CD4-positive, alpha-beta memory T cell (primary cell): ENCODE measurements at places on chromosomes 2 and 18. TPM values are rescaled to one million over a fixed set of nuclear protein-coding genes. Genes with fewer than 3 reads are reported as not detected.

DNA sequence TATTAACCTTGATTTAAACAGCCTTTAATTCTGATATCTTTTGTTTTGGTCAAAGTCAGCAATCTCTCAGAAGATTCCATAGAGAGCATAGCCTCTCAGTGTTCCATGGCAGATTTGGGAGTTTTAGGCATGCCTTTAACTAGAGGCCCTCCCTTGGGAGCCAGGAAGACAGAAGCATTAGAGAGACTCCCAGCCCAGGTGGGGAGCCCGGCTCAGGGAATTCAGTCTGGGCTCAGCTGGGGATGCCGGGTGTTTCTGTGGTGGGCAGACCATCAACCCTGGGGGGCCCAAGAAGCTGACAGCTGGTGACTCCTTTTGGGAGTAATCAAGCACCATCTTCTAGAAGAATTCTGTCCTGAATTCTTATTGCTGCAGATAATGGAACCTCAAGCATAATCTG lies 99.7 kb upstream of the CELF4 start:
- DNase-seq = no peak

GRCh38 chr18:48923746-48924629 lies 26.8 kb downstream of the SMAD7 start:
- no peak for DNase-seq

- DNase-seq = no peak
These were observed 167.5 kb downstream of the ALK start for GRCh38 chr2:29753671-29754444.

DNA sequence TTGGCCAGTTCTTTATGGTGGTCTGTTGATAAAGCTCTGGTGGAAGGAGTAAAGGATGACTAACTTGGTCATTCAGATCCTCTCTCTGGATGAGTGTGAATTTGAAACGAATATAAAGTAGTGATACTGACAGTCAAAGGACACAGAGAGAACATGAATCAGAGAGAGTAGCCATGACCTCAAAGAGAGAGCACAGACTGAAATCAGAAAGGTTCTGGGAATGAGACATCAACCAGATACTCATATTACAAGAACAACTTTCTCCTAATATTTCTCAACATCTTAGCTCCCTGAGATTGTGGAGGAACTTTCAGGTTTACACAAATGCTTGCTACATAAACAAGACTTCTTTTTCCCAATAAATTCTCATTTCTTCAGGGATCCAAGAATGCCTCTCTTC lies 849.1 kb upstream of the CHAC2 start:
- DNase-seq = no peak

GRCh38 chr2:50547521-50547920 lies 484.4 kb downstream of the NRXN1 start:
- DNase-seq = no peak

DNA sequence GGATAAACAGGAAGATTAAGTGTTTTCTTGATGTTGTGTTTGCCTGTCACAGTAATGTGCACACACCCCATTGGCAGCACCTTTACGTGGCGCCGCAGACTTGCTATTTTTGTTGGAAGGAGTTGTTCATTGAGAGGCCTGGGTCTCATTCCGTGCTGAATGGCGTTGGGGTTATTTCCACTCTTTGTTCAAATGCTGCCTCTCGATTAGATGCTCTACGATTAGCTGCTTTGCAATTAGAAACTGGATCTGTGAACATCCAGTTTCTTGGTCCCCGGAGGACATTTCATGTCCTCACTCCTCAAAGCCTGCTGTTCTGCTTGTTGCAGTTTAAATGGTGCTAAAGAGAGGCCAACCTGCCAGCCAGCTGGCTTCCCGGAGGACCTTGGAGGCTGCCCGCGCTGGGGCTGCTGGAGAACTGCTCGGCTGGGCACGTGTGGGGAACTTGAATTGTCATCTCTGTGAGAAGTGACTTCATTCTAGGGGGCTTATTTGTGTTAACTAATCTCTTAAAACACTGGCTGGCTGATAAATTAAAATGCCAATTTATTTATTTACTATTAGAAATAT lies 117.4 kb upstream of the NABP1 start:
- no peak for DNase-seq

DNA sequence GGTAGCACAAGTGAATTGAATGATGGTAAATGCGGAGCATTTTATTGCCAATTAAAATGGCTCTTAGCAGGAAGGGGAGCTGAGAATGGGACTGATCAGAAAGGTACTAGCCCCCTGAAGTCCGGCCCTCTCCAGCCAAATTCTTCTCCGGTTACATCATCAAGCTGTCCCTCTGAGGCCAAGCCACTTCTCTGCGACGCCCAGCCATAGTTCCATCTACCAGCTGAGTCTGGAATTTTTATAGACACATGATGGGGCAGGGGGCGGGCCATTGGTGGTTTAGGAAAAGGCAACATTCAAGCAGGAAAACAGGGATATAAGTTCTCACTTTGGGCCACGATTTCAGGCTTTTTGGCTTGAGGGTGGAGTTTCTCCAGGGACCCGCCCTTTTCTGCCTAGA lies 22.7 kb downstream of the RPRM start:
- no peak for DNase-seq

GRCh38 chr2:100321179-100321865 lies 979 bp downstream of the LONRF2 start:
- DNase-seq = peak; percentile 21

GRCh38 chr18:78238404-78239089 lies 741.1 kb upstream of the SALL3 start:
- DNase-seq = no peak

DNA sequence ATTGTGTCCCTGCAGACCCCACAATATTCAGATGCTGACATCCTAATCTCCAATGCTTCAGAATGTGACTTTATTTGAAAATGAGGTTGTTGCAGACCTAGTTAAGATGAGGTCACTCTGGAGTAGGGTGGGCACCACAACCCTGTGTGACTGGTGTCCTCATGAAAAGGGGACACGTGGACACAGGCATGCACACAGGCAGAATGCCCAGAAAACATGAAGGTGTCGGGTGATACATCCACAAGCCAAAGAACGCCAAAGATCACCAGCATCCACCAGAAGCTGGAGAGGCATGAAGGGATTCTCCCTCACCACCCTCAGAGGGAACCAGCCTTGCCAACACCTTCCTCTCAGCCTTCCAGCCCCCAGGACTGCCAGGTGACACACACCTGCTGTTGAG lies 69.3 kb downstream of the AFF3 start:
- no peak for DNase-seq

DNA sequence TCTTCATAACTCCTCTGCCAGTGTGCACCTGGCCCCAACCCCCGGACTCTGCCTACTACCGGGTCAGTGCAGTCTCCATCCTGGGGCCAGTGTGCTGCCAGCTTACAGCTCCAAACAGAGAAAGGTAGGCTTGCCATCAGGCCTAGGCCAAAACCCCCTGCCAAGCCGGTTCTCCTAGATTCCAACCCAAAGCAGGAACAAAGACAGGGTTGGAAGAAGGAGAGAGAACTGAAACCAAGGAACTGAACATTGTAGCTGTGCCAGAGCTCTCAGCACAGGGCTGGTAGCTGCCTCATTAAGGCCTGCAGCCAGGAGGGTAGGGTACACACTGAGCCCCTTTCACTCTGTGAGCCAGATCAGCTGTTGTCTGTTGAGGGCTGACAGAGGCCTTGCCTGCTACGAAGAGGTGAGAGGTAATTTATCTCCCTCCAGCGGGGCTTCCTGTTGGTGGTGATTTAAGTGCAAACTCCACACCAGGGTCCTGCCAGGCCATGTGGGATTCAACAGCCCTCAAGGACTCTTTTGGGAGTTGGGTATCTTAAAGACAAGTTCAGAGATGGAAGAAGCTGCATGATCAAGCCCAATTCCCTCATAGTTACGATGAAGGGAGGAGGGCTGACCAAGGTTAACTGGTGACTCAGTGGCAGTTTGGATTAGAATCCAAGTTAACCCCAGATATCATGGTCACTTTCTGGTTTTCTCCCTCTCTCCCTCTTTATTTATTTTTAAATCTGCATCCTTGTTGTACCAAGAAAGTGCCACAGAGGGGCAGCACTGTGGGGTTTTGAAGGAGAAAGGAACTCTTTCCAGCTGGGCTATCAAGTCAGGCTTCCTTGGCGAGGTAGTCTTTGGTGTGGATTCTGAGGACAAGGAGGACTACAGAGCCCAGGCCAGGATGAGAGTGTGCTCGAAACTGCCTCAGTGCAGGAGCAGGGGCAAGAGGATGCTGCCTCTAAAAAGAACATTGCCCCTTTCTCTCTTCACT lies 48.1 kb downstream of the CYRIA start:
- no peak for DNase-seq

DNA sequence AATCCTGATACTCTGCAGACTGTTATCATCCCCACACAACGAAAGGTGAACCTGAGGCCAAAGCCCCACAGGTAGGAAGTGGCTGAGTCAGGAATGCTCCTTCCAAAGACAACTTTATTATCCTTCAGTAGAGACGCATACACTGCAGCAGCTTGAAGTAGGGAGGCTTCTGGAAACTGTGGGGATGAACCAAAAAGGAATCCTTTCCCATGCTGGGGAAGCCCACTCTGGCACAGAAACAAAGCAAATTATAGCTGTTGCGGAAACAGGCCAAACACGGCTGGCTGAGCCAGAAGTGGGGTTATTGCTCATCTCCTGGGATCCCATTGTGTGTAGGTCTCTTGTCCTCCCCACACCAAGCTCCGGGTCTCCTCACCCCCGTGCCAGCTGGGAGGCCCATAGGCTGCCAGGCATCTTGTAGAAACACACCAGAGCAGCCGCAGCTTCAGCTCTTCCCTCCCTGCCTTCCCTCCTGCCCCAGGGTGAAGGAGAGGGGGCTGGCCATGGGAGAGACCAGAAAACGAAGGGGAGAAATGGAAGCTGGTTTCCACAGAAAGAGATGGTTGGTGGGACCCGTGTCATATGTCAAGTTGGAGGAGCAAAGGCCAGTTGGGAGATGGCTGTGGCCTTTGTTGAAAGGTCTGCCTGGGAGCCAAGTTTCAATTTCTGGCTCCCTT lies 176.9 kb upstream of the NABP1 start:
- no peak for DNase-seq

DNA sequence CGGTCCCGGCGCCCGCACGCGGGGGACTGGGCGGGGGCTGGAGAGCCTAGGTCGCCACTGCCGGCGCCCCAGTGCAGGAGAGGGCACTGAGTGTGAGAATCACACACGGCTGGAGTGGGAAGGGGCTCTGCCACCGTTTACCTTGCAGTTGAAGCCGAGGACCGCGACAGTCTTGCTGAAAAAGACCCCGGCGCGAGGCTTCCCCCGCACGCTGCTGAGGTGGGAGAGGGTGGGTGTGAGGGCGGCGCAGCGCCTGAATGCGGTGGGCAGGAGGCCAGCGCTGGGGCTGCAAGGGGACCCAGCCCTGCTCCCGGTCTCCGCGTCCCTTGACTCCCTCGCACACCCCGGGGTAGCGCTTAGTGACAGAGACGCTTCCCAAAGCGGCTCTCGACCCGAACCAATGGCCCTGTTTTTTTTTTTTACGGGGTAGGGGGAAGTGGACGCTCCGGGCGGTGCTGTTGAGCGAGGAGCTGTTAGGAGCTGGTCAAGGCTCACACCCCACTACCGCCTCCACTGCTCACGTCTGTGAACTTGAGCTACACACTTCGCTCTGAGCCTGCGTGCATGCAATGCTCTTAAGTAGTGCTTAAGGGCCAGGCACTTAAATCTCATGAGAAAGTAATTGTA lies 794 bp downstream of the NOTO start:
- DNase-seq = no peak

- peak; percentile 81 for DNase-seq
These were observed 441 bp upstream of the PEX13 start for GRCh38 chr2:61017003-61017555.

DNA sequence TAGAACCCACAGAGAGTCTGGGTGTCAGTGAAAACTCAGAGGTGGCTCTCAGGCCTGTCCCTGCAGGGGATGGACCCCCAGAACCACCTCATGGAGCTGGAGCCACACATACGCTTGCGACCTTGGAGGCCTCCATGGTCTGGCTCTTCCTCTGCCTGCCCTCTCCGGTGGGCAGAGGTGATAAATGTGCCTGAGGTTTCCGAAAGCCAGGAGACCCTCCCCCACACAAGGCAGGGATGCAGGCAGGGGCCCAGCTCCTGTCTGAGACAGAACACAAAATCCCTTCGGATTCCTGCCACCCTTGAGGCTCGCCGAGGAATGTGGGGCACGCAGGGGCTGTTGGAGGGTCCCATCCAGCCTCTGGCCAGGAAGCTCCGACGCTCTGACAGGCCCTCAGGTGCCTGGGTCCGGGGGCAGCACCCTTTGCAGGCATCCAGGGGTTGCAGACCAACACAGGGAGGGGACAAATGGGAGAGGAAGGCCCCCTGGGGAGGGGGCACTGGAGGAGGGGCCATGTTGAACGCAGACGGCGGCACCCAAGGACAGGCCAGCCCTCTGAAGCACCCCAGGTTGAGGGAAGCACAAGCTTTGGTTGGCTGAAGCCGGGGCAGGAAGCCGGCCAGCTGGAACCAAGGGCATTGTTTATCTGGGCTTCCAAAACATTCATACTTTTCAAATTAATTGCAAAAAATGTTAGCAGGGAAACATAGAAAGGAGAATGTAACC lies 4.1 kb upstream of the SNED1 start:
- DNase-seq = no peak

- peak; percentile 98 for DNase-seq
These were observed at the start of gene RBFA for GRCh38 chr18:80034068-80034851. TSS of gene RBFA (plus strand) at chr18:80034434. CDS start at chr18:80034496, 62 bp downstream.

GRCh38 chr2:99150706-99151105 lies 4.0 kb downstream of the TSGA10 start:
- DNase-seq = no peak

DNA sequence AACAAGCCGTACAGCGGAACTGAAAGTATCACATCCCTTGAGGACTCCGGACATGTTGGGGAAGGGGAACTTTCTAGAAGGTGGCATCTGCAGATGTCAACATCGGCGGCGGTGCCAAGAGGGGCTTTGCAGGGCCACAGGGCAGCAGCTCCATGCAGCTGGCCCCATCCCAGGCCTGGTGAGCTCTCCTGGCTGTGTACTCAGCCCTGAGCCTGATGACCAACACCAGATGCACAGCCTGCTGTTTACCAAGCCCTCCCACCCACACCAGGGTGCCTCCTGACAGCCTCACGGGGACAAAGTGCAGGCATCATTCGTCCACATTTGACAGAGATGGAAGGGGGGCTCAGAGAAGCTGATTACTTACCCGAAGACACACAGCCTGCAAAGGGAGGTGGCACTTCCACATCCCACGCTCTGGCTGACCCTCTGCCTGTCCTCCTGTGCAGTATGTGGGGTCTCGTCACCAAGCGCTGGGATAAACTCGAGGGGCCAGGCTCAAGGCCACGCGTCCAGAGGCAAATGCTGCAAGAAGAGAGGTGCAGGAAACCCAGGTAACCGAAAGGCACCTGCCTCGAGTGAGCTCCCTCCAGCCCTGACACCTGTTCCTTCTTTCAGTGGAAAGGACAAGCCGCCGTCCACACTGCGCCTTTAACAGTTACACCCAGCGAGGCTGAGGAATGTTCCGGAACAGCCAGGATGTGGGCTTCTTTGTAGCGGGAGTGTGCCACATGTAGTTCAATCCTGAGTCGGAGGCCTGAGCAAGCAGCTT lies 69.0 kb upstream of the ASAP2 start:
- DNase-seq = no peak

GRCh38 chr2:30706534-30707303 lies 100.5 kb downstream of the CAPN13 start:
- DNase-seq = peak; percentile 63

- no peak for DNase-seq
These were observed 14.4 kb upstream of the RPE start for GRCh38 chr2:209988010-209988409.

Gene LRP2
- total RNA-seq = not detected

Gene SRD5A2
- not detected for total RNA-seq

Gene SIGLEC15
- total RNA-seq = not detected

Gene MC5R
- not detected for total RNA-seq

Gene ANXA4
- 22.3 TPM for total RNA-seq

Gene APLF
- total RNA-seq = 9.5 TPM
